ENCODE measurements at places on chromosomes 4 and X. TPM values are rescaled to one million over a fixed set of nuclear protein-coding genes. Genes with fewer than 3 reads are reported as not detected.

GRCh38 chr4:143458966-143459365, 54.5 kb upstream of the SMARCA5 start:
- no peak for DNase-seq

- DNase-seq, result no peak
These were observed 116.0 kb downstream of the SOWAHB start for GRCh38 chr4:76781698-76782595.

Gene MXRA5
- total RNA-seq, result 2.0 TPM

Gene MAGEB10
- not detected for total RNA-seq
